Mesenchymal stem cell (in vitro differentiated cells and primary cell): ENCODE measurements at places on chromosomes 5 and 9.

DNA sequence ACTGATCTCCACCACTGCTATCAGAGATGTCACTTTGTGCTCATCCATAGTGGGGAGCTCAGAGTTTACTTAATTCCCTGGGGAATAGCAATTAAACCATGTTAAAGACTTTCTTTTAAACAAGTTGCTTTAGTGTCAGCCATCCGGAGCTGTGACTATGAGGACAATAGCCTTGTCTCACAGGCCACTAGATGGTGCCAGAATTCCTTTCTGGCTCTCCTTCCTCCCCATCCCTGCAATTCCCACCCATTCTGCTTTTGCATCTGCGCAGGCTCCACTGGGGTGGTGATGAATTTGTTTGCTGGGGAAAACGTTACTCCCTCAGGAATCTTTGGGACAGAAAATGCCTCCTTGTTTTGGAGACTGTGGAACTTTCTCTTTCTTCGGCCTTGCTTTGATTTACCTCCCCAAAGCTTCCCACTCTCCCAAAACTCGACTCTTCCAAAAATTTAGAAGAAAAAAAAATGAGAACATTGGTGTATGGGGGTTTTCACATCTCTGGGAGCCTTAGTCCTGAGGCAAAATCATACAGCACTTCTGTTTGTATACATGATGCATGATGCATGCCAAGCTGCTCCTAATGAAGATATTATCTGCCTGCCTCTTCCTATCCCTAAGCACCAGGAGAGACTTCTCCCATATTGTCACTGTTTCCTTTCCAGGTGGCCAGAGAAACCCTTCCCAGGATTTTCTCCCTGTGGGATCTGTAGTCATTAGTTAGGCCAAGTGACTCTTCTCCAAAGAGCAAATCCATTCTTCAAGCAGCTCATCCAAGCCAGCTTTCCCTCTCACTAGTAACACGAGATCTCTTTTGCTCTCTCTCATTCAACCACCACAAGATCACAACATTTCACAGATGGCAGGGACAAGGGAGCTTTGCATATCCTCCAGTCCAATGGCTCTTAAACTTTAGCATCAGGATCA lies 466.1 kb downstream of the TLR4 start:
- peak; percentile 52 for DNase-seq
- H3K4me1 ChIP-seq, result no peaks in the 10 kb centered on the region
- no peak overlapping the region for H3K4me3 ChIP-seq
- no peaks in the 10 kb centered on the region for H3K36me3 ChIP-seq
- H3K27ac ChIP-seq, result no peak overlapping the region

GRCh38 chr9:111857555-111858211 lies 38.9 kb upstream of the UGCG start:
- H3K4me1 ChIP-seq, result peaks cover under 1% of the 10 kb centered on the region
- DNase-seq, result no peak
- H3K27ac ChIP-seq, result no peak overlapping the region
- H3K4me3 ChIP-seq, result no peak overlapping the region

DNA sequence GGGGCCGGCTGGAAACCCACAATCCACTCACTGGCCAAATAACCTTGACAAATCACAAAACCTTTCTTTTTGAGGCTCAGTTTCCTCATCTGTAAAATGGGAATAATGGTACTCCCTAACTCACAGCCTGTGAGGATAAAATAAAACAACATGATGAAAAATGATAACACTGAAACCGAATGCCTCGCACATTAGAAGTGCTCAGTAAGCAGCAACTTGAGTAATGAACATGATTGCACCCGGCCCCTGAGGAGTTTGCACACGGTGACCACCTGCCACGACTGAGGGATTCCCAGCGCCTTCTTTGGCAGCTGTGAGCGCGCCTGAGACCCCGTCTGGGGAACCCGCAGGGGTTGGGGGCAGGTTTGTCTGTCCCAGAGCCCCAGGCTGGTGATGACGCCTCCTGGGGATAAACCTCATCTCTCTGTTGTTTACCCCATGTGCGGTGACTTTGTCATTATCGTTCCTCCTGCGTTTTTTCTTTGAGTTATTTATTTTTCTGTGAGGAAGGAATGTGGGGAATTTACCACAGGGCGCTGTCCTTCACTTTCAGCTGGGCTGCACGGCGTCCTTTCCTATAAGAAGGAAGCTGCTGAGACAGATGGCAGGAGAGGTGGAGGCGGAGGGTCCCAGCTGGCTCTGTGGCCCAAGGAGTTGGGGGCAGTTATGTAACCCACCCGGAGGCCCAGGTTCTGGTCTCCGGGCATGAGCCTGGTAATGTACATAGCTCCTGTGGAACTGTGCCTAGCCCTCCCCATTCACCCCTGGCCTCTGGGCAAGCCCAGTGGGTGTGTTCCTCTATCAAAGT lies 3.0 kb upstream of the SYNPO start:
- peak; percentile 95 for DNase-seq
- peaks cover 47% of the 10 kb centered on the region for H3K4me1 ChIP-seq
- H3K27me3 ChIP-seq, result no peaks in the 10 kb centered on the region
- no peak overlapping the region for H3K4me3 ChIP-seq

DNA sequence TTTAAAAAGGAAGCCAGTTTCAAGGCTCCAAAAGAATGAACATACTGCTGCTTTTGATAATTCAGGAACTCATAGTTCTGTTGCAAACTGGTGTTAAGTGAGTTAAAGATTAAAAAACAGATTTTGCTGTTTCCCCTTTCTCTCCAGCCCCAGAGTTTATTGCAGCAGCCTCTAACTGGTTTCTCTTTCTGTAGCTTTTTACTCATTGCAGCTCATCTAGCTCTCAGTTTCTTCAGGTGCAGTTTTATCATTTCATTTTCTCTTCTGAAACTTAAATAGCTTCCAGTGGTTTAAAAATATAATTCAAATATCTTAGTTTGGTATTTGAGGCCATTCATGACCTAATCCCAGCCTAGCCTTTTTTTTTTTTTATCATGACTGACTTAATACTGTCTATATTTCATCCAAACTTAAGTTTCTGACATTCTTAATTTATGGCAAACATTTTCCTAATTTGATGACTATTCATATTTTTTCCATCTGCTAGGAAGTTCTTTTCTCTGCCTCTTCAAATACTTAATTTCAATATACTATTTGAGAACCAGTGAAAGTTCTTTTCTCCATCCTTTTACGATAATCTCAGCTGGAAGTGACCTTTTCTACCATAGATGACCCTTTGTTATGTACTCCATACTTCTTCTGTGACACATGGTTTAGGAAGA lies 252.7 kb upstream of the GRIA1 start:
- H3K36me3 ChIP-seq, result no peaks in the 10 kb centered on the region
- H3K4me1 ChIP-seq, result no peaks in the 10 kb centered on the region
- no peak overlapping the region for H3K4me3 ChIP-seq
- no peak overlapping the region for H3K27ac ChIP-seq

DNA sequence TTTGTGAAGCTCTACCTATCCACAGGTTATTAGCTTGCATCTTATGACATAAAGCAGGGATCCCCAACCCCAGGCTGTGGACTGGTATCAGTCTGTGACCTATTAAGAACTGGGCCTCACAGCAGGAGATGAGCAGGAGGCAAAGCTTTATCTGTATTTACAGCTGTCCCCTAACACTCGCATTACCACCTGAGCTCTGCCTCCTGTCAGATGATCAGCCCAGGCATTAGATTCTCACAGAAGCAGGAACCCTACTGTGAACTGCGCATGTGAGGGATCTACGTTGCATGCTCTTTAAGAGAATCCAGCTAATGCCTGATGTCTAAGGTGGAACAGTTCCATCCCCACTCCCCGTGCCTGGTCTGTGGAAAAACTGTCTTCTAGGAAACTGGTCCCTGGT lies 19.7 kb downstream of the FBXW11 start:
- no peak for DNase-seq
- H3K36me3 ChIP-seq, result peaks cover 19% of the 10 kb centered on the region
- H3K4me3 ChIP-seq, result no peak overlapping the region

- H3K27ac ChIP-seq, result no peak overlapping the region
- DNase-seq, result no peak
- H3K4me3 ChIP-seq, result no peak overlapping the region
- peaks cover 6% of the 10 kb centered on the region for H3K4me1 ChIP-seq
Observed at GRCh38 chr5:34706084-34706483, 50.0 kb downstream of the RAI14 start.

DNA sequence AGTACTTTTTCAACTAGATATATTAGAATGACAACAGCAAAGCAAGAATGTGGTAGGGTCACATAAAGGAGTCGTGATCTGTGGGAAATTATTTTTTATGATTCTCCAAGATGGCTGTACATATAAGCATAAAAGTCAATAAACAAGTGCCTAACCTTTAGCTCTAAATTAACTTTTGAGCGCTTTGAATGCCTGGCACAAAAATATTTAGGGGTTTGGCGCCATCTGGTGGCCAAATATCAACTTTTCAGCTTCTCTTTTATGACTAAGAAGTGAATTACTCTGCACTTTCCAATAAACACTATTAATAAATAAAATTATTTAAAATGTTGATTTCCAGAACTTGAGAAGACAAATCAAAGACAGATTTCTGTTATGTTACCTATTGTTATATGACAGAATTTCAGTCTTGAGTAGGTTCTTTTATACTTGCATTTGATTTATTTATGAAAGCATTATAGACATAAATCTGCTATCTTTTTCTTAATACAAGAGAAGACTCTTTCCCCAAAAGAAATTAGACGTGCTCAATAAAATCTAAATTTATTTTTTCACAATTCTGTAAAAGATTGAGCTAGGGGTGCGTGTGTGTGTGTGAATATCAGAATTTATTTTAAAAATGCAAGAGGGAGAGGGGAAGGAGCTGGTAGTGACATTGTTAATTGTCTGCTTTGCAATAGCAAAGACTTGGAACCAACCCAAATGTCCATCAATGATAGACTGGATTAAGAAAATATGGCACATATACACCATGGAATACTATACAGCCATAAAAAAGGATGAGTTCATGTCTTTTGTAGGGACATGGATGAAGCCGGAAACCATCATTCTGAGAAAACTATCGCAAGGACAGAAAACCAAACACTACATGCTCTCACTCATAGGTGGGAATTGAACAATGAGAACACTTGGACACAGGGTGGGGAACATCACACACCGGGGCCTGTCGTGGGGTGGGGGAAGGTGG lies 36.7 kb upstream of the ARRDC3 start:
- H3K4me1 ChIP-seq, result no peaks in the 10 kb centered on the region
- no peaks in the 10 kb centered on the region for H3K36me3 ChIP-seq
- no peaks in the 10 kb centered on the region for H3K27me3 ChIP-seq
- no peak overlapping the region for H3K4me3 ChIP-seq
